ENCODE measurements at places on chromosomes 3 and 15.

DNA sequence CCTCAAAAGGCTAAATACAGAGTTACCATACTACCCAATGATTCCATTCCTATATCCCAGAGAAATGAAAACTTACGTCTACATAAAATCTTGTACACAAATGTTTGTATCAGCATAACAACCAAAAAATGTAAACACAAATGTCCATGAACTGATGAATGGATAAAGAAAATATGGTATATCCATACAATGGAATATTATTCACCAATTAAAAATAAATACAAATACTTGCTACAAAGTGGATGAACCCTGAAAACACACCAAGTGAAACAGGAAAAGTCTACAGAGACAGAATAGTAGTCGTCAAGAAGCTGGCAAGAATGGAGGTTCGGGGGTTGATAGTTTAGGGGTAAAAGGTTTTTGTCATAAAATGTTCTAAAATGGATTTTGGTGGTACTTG is 54.0 kb upstream of the ANKRD28 start:
- DNase-seq: no peak

GRCh38 chr15:22845289-22845900 is 6.9 kb downstream of the NIPA2 start:
- no peak for DNase-seq

DNA sequence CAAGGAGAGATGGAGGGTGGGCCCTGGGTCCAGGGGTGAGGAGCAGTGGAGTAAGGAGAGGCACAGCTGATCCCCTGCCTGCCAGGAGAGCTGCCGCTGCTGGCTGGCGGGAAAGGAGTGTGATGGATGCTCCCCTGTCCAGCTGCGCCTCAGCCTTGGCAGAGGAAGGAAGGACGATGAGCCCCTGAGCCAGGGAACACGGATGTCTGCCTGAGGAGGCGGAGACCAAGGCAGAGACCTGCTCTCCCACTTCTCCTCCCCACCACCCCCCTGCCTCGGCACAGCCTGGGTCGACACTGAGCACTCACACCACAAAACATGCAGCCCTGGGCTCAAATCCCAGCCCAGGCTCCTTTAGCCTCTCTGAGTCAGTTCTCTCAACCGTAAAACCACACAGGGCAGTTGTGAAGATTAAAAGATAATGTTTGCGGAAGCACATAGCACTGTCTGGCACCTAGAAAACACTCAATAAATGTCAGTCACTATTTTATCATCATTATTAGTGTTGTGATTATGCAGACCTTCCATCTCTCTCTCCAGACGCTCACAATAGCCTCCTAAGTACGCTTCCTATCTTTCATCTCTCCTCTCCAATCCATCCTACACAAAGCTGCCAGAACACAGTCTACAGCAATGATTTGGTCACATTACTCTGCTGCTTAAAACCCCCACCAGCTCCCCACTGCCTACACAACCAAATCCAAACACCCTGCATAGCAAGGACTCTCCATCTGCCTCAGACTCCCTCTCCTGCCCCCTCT is 52.2 kb downstream of the SEMA5B start:
- no peak for DNase-seq

- no peak for DNase-seq
Observed at GRCh38 chr3:136682740-136683312, 69.4 kb downstream of the STAG1 start.

DNA sequence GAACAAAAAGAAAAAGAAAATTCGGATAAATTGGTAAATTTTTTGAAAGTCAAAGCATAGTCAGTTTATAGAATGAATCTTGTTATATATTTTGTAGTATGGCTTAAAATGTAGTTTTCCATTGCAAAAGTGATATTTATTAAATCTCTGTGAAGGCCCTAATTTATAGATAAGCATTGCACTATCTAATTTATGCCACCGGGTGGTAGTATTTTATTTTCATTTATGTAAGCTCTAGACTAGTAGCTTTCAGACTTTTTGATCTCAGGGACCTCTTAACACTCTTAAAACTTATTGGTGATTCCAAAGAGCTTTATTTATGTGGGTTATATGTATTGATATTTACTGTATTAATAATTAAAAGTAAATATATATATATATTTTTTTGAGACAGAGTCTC is 133.9 kb upstream of the LRRFIP2 start:
- peak; percentile 33 for DNase-seq

DNA sequence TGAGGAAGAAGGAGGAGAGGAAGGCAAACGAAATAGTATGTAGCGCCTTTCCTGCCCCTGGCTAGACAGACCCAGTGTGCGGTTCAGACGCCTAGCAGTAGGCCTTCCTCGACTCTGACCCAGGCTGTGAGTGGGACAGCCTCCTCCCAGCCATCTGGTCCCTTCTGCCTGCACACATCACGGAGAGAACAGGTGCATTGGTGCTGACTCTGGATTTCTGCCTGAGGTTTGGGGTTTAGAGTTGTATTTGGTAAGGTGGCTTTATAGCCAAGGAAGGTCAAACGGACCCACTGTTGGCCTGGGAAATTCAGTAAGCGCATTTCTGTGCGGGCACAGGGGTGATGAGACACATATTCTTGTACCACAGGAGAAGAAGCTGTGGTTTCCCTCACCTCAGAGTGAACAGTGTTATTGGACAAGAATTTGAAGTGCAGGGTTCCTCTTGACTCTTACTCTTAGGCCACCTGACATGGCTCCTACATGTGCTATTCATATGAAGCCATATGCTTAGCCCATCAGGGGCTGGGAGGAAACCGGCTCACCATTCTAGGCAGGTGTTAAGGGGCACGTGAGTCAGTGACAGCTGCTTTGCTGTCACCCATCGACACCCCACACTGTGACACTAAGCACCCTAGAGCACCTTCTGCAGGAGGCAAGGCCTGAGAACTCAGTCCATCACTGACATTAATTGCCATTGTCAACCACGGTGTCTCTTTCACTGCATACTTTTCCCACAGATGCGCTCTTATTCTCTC is 143.3 kb downstream of the CHDH start:
- DNase-seq: no peak

GRCh38 chr3:168493412-168494205 is 397.9 kb upstream of the GOLIM4 start:
- DNase-seq: no peak

DNA sequence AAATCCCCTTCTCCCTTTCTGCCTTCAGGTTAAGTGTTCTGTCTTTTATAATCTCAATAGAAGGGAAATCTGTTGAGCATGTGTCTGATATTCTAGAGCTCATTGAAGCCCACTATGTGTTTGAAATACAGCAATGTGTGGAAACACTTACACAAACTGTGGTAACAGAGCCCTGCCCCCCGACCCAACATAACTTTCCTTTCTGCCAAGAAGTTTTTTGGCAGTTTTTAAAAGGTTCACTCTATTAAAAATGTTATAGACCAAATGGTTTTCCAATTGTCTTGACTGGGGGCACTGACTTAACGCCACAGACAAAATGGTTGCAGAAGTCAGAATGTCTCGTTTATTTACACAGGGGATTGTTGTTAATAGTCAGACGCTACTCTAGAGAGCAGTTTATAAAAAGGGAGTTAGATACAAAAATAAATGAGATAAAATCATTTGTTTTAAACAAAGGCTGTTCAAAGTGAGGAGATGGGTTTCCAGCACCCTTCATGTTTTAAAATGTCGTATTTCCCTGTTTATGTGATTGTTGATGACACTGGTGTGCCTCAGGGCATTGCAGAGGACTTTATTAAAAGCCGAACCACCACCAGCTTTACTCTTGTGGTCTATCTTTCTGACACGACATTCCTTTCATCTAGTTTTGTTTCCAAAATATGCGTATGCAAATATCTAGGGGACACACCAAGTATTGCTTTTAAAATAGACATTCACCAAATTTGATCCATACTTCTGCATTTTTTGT is 26.7 kb upstream of the GREM1 start:
- DNase-seq: no peak

DNA sequence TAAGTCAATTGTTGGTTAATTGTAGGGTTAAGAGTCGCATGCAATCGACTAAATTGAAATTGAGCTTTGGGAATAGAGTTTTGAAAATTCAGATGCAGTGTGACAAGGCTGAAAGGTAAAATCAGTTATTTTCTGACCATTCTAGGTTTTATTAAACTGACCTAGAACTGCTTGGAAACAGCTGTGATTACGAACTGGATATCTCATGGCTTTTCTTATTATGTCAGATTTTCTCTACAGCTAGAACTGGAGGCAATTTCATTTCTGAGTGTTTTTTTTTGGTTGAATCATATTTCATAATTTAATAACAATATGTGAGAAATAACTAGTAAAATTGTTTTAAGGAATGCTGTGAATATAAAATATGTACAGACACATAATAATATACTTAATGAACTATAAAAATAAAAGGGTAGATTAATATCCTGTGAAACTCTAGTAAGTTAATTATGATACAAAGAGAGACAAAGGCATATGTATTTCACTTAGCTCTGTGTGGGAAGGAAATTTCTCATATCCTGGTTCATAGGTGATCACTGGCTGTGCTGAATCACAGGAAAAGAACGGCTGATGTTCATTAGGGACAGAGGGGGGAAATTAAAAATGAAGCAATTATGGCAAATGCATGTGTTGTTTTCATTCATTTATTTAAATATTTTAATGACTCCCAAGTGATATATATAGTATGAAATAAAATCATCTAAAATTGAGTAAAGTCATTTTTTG is 403.2 kb downstream of the ZIC1 start:
- DNase-seq: no peak

GRCh38 chr3:46375814-46376213 is 5.1 kb downstream of the CCR5 start:
- DNase-seq: no peak
